Lung (tissue), 17 donors: ENCODE measurements at places on chromosomes 16 and 17. TPM values are rescaled to one million over a fixed set of nuclear protein-coding genes. Genes with fewer than 3 reads are reported as not detected.

GRCh38 chr17:56912105-56912999 is 1.5 kb downstream of the TRIM25 start:
- no peak for DNase-seq

DNA sequence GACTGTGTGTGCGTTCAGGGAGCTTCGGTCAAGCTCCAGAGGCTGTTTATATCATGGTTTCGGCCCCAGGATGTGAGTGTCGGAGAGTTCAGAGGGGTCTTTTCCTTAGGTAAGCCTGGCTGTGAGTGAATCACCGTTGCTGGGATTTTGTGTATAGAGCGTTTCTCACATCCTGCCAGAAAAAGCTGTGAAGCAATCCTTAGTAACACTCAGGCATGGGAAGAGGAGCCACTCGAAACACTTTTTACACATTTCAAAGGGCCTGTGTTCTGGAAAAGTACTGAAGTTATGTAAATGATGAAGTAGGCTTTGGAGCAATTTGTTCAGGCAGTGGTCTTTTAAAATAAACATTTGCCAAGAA is 662 bp downstream of the PGS1 start:
- DNase-seq: peak; percentile 56

GRCh38 chr17:1555651-1556471 is 6.7 kb downstream of the PITPNA start:
- no peak for DNase-seq

The KRTAP4-3 gene
- not detected for polyA plus RNA-seq

The PABPN1L gene
- polyA plus RNA-seq: 0.22 TPM

DNA sequence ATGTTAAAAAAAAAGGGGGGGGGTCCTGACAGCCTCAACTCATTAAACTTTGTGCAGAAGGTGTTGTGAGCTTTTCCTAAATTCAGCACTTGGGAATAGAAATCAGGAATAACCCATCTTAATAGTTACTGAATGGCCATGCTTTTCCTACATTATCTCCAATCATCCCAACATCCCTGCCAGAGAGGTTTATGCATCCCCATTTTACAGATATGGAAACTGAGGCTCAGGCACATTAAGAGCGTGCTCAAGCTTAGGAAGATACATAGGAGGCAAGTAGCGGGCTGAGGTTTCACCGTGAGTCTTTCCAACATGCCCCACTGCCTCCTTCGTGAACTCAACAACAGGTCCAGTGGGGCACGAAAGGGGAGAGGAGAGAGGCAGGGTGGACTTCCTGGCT is 78.4 kb downstream of the C17orf67 start:
- no peak for DNase-seq

DNA sequence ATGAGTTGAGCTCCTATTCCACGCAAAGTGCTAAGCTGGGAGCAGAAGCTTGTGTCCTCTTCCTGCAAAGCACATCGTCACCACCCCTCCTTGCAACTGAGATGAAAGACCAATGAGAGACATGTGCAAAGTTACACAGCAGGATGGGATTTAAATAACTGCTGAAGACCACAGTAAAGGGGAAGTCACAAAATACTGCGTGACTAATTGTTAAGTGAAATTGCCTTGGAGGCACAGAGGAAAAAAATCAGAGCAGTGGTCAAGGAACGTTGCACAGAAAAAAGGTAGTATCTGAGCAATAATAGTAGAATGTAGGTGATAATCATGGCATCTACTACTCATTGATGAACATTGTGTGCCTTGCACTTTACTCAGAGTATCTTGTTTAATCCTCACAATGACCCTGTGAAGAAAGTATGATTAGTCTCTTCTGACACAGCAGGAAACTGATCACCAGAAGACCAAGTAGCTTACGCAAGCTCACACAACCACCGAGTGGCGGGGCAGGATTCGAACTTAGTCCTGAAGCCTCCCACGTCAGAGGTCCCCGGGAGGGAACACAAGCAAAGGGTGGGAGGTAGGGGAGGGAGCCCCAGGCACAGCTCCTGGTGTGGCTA is 15.4 kb upstream of the MYO18A start:
- no peak for DNase-seq

DNA sequence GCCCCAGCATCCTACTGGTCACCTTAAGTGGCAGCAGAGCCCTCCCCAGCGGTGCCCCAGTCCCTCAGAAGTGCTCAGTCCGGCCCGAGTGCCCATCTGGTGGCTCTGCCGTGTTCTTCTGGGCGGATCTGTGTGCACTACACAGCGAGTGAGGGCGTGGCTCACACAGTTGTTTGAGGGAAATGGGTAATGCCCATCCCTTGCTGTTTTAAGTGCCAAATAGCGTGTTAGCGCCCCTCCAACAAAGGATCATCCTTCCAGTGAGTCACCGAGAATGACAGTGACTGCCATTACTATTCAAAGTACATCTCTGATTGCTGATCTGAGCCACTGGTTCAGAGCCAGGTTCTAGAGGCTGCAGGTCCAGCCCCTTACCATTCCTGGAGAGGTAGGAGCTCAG is 152.0 kb downstream of the LGALS9B start:
- DNase-seq: no peak

The OR3A3 gene
- not detected for polyA plus RNA-seq

- no peak for DNase-seq
These were observed 35.2 kb upstream of the CBX4 start for GRCh38 chr17:79874329-79874981.

The ARL5C gene
- polyA plus RNA-seq: not detected

DNA sequence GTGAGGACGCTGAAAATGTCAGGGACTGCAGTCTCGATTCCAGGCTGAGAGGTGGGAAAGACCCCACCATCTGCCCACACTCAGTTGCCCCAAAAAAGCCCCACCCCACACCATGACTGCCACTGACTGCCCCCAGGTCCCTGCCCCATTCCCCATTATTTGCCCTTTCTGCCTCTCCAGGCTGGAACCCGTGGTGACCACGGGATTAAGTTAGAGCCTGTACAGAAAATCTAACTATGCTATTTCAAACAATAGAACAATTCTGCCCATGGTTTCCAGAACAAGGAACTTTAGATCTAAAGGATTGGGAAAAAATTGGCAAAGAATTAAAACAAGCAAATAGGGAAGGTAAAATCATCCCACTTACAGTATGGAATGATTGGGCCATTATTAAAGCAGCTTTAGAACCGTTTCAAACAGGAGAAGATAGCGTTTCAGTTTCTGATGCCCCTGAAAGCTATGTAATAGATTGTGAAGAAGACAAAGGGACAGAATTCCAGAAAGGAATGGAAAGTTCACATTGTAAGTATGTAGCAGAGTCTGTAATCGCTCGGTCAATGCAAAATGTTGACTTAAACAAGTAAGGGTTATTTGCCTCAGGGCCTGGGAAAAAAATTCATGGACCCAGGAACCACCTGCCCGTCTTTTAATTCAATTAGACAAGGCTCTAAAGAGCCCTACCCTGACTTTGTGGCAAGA is 14.4 kb downstream of the FLYWCH1 start:
- no peak for DNase-seq

The TMEM100 gene
- polyA plus RNA-seq: 63.6 TPM

The STH gene
- polyA plus RNA-seq: not detected

The PLLP gene
- 98.7 TPM for polyA plus RNA-seq

The DPEP3 gene
- 0.16 TPM for polyA plus RNA-seq

- DNase-seq: no peak
These were observed 80.1 kb downstream of the CLEC16A start for GRCh38 chr16:11024333-11025053.

The TEKT5 gene
- polyA plus RNA-seq: 0.30 TPM

The TBC1D28 gene
- polyA plus RNA-seq: not detected

GRCh38 chr16:31219154-31219741 is 2.3 kb upstream of the PYDC1 start:
- no peak for DNase-seq

- no peak for DNase-seq
These were observed 39.9 kb downstream of the PSMD12 start for GRCh38 chr17:67326440-67326839.

GRCh38 chr17:14553847-14554246 is 253.0 kb downstream of the HS3ST3B1 start:
- no peak for DNase-seq

The CHD3 gene
- 69.9 TPM for polyA plus RNA-seq
